ENCODE measurements at places on chromosomes 2 and 18.

- no peak for DNase-seq
These were observed 932.5 kb upstream of the PIK3C3 start for GRCh38 chr18:41022484-41022883.

DNA sequence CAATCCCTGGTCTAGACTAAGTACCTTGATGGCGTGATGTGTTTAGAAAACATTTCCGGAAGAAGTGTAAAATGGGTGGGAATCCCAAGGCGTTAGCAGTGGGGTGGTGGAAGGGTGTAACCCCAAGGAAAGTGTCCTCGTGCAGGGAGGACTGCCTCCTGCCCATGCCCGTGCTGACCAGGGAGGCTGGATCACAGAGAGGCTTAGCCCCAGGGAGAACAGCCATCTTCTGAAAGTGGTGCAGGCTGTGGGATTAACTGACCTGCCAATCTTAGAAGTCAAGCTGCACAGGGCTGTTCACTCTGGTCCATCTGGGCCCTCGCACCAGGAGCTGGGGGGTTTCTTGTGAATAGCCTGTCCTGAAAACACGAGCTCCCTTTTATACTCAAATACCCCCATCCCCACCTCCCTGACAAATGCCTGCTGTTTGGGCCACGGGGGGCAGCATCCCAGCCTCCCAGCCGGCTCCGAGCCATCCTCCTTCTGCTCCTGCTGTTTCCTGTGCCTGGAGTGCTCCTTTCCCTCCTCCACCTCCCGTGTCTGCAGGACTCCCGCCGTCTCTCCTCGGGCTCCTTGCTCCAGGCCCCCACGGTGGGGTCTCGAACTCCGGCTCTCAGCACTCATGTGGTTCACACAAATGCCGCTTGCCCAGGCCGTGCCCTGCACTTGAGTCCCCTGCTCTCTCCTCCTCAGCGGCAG is 52.1 kb upstream of the PXDN start:
- no peak for DNase-seq

DNA sequence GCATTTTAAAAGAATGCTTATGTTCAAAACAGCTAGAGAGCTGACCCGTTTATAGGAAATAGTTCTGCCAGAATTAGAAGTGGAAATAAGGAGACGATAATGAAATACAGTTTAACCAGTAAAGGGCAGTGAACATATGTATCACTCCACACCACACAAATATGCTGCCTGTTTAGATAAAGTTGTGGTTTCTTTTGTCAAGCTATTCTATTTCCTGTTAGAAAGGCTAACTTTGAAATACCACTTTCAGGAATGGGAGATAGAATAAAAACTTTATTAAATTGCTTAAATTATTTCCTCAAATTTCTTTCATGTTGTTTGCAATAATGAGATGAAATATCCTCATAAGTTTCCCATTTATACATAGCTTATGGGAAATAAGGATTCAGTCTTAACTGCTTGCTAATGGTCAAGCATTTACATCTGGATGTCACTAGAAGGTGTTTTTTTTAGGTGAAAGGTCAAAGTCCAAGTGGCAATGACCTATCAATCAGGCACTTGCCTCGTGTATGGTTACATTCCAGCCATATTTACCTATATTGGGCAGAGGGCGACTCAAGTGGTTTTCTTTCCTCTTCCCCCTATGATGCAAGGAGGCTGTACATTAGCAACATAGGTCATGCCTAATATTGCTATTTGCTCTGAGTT is 148.9 kb downstream of the ZEB2 start:
- DNase-seq = no peak

- DNase-seq = no peak
These were observed 126.8 kb upstream of the LGALSL start for GRCh38 chr2:64327129-64327509.

- no peak for DNase-seq
These were observed 3.0 kb upstream of the MBD1 start for GRCh38 chr18:50284255-50284885.

- no peak for DNase-seq
These were observed 243.6 kb downstream of the NEDD4L start for GRCh38 chr18:58287353-58288274.

DNA sequence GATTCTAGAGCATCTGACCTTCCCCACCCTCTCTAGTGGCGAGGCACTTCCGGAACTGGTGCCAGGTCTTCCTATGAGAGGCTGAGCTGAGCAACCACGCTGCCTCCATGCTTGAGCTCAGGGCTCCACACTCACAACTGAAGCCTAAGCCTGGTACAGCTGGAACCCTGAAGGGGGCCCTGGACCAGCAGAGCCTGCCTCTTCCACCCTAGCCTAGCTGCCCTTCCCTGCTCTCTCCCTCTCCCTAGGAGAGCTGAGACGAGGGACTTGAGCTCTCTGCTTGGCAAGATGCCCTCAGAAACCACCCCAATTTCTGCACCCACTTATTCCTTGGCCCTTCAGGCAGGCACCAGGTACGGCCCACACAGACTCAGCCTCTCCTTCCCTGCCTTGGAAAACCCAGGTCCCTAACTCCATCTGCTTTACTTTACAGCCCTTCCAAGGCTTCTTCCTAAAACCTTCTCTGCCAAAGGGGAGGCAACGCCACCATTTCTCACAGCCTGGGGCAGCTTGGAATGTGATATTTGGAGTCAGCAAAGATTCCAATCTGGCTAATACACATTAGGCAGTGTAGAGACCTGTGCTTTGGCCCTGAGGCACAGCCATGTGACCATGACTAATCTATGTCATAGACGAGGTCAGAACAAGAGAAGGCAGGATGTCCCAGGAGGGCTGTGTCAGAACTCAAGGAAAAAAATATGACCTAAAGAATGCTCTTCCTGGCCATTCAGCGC is 18.8 kb downstream of the COX7A2L start:
- DNase-seq = no peak

GRCh38 chr2:8219631-8220355 is 462.1 kb upstream of the ID2 start:
- DNase-seq = no peak

GRCh38 chr2:43851011-43851980 is 12.5 kb downstream of the ABCG8 start:
- DNase-seq = no peak

- DNase-seq = no peak
These were observed 137.8 kb downstream of the ZAP70 start for GRCh38 chr2:97851172-97851571.

- no peak for DNase-seq
These were observed 6.7 kb downstream of the ZNF521 start for GRCh38 chr18:25345081-25345866.

DNA sequence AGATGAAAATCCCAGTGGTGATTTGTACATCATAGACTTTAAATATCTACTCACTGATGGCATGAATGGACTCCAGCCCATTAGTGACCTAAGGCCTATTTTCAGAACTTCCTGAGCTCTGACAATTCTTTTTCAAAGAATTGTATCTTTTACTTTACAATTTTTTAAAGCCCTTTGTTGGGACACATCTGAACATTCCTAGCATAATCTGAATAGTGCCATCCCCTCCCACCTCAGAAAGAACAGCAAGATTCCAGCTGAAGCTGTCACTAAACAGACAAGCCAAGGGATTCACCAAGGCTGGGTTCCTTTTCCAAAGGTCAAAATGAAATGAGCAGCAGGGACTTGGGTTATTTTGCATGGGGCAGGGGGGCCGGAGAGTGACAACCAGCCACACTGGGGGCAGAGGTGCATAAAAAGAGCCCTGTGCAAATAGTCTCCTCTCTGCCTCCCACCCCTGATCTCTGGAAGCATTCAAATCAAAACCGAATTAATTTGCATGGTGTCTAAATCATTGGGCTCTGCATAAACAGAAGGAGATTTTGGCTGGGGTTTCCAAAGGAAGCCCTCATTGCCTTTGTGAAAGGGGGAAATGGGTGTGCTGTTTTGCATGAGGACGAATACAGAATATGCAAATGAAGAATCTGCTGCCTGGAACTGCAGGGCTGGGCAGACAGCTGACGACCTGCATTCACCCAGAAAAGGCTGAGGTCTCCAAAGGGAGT is 17.2 kb downstream of the EPHA4 start:
- DNase-seq = no peak
